ENCODE measurements at places on chromosomes 16 and 17.

DNA sequence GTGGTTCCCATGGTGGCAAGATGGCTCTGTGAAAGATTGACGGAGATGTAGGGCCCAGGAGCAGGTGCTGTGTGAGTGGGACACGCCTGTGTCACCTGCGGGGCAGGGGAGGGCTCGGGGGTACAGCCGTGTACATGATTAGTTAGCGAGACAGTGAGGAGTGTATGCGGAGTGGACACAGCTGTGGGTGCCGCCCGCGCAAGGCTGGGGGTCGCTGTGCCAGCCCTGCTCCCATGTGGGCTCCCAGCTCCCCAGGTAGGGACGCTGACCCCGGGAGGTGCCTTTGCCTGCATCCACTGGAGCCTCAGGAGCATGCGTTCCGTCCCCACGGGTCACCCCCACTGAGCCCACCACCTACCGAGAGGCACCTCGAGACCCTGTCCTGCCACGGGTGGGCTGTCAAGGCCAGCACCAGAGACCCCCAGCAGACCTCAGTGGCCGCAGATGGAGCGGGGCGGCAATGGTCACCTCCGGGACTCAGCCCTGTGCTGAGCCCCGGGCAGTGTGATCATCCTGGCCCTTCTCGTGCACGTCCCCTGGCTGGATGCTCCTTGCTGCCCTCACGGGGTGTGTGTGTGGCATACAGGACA is 7.4 kb downstream of the CAPN15 start:
- DNase-seq = no peak

DNA sequence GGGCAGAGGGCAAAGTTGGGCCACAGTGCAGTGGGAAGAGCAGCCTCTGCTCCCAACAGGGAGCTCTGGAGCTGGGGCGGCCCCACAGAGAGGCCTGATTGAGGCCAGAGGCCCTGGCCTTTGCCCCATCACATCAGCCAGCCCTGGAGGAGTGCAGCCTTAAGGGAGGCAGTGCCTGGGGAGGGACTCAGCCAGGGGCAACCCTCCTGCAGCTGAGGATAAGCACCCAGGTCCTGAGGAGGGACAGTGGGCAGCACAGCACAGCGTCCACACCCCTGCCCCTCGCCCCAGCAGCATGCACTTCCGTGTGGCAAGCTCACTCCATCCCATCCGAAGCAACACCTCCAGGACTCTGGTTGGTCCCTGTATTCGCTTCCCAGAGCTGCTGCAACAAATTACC is 61.9 kb upstream of the CBX4 start:
- DNase-seq = no peak

DNA sequence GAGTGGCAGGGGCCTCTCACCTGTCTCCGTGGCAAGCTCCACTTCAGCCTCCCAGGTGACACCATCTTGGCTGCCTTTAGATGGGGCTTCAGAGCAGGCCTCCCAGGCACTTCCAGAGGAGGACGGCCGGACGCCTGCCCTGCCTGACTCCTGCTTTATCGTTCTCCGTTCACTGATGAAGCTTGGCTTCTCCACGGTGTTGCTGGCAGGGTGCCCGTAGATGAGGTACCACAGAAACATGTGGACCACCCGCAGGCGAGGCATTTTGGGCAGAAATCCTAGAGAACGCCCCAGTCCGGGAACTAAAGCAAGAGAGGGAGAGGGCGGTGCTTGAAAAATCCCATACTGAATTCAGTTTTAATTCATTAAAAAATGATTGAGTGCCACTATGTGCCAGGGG is 54.5 kb downstream of the GTF3C1 start:
- no peak for DNase-seq

- no peak for DNase-seq
Measured at GRCh38 chr16:77684181-77684526, 38.2 kb upstream of the NUDT7 start.

DNA sequence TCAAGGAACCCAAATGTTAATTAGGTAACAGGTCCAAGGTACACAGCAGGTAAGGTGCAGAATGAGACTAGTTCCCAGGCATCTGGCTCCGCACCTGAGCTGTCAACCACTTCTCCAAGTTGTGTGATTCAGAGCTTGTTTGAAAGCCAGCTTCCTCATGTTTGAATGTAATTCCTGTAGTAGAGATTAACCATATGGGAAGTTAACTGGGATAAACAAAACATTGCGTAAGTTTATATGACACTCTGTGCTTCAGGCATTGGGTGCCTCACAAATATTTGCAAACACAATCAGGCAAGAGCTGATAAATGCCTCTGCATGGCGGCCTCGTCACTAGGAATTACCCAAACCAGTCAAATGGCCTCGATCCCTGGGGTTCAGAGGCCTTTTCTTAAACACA is 27.9 kb upstream of the CPHXL start:
- DNase-seq = no peak

DNA sequence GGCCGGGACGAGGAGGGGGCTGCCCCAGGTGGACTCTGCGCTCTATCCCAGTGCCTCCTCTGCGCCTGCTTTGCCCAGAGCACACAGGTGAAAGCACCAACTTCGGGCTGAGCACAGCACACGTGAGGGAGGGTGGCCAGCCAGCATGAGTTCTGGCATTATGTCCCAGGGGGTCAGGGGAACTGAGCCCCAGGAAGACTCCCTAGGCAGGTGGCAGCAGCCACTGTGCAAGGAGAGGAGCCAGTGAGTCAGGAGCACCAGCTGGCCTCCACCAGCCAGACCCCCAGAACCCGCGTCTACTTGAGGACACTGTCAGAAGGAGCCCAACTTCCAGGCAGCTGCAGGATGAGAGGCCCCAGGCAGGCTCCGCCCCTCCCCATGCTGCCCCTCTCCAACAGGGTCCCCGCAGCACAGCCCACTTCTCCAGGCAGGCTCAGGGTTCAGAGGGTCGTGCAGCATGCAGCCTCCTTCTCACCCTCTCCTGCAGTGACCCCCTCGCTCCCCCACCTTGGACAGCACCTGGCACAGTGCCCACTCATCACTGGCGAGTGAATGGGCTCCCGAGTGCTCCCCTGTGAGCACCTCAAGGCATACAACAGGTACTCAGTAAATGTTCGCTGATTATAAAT is 44.2 kb upstream of the RASD1 start:
- no peak for DNase-seq

DNA sequence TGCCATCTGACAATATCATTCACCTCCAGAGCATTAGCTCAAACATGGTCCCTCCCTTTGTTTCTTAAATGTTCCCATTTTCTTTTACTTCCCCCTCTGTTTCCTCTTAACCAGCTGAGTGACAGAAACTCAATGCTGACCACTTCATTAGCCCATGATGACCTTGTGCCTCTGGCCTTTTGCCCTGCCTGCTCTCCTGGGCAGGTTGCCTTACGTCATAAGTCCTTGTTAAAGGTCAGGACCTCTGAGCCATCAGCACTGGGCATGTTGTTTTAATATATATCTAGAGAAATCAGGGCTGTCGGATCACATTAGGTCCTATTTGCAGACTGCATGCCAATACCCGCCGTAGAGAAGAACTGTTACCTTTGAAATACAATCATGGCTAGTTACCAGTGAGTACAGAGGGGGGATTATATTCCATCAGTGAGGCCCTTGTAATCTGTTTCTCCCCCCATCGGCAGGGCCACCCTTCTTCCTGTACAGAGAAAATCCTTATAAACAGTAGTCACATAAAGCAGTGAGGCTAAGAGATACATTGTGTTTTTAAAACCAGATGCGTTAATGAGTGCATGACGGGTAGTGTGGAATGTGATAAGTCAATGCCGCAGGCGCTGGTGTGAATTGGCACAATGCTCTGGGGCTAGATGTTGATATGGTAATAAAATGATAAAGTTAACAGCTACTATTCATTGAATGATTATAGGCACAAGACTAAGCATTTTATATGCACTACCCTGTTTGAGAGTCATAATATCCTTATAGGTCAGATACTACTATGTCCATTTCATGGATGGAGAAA is 94.3 kb upstream of the ZFHX3 start:
- no peak for DNase-seq

GRCh38 chr17:82457073-82457928 is 1.2 kb upstream of the NARF start:
- DNase-seq = no peak

- DNase-seq = no peak
Measured at GRCh38 chr16:69520800-69521602, 44.8 kb upstream of the NFAT5 start.

GRCh38 chr17:80117491-80118401 is 16.4 kb downstream of the GAA start:
- no peak for DNase-seq

GRCh38 chr17:82400206-82400605 is 17.9 kb upstream of the HEXD start:
- DNase-seq = no peak

DNA sequence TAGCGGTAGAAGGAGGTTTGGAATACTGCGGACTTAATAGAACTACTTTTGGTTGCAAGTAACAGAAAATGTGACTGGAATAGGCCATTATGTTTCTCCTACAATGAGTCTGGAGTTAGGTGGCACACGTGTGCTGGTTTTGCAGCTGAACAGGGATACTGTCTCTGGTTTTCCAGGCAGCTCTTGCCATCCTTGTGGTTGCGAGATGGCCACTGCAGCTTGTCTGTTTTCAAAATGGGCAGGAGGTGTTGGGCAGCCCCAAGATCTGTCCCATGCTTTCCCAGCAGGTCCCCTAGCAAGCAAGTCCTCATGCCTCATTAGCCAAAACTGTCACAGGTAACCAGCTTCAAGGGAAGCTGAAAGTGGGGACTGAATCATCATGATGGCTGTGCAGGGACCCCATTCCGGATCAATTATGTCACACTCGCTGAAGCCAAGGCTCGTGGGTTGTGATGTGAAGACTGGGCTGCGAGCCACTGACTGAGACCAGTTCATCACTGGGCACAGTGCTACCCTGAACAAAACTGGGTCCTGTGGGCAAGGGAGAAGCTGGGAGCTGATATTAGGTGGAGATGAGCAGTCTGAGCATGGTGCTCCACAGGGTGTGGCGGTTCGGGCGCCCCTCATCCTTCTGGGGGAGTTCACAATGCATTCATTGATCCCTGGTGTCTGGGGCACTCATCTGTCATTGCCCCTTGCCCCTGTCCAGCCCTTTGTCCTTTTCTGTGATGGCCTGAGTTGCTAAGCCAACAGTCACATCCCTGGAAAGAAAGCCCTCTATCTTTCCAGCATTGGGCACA is 82.1 kb downstream of the KSR1 start:
- no peak for DNase-seq

- DNase-seq = no peak
Measured at GRCh38 chr16:4370570-4371356, 885 bp upstream of the VASN start.

- no peak for DNase-seq
Measured at GRCh38 chr17:81371910-81372760, 23.1 kb upstream of the BAHCC1 start.

GRCh38 chr16:83903751-83904150 is 4.8 kb downstream of the MLYCD start:
- DNase-seq = no peak

DNA sequence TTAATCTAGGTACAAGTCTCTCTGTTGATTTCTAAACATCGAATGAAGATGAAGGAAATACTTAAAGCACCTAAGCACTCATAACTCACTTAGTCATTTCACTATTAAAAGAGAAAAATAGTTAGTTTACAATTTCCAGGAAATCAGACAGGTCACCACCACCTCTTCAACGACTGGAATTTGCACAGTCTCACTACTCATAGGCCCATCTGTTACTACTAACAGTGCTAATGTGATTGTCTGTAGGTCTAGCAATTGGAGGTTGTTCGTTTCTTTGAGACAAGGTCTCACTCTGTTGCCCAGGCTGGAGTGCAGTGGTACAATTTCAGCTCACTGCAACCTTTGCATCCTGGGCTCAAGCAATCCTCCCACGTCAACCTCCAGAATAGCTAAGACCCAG is 444.6 kb downstream of the MAF start:
- no peak for DNase-seq

All from right renal cortex interstitium (tissue), 3 donors.